Activated T-cell treated with anti-CD3 and anti-CD28 coated beads for 48 hours (primary cell): ENCODE measurements at places on chromosomes 5 and 9.

DNA sequence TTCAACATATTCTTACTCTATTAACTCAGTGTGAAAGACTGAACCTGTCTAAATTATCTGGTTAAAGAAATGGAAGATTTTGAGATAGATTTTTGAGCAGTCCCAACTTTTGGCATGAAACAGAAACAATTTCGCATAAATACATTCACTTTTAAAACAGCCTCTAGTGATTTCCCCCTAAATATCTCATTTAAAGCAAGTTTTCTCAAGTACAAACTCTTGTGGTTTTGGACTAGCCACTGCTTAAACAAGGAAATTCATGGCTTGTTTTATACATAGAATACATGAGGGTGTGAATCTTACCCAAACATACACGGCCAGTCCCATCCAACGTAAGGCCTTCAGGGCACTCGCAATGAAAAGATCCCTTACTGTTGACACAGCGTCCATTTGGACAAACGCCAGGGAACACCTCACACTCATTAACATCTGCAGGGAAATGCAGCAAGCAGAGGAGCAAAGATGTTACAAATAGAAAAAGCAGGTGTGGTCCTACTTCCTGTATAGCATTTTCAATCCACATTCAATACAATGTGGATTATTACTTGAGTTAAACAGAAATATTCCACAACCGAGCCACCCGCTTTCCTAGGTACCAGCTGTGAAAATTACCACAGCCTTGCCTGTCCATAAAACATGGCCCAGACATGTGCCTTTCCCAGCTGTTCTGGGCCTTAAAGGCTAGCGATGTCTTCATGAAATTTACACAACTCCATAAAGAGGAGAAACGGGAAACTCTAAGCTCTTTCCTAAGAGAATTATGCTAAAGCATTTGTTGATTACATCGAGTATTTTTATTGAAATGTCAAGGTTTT lies 188.8 kb downstream of the FBN2 start:
- no peak for DNase-seq

DNA sequence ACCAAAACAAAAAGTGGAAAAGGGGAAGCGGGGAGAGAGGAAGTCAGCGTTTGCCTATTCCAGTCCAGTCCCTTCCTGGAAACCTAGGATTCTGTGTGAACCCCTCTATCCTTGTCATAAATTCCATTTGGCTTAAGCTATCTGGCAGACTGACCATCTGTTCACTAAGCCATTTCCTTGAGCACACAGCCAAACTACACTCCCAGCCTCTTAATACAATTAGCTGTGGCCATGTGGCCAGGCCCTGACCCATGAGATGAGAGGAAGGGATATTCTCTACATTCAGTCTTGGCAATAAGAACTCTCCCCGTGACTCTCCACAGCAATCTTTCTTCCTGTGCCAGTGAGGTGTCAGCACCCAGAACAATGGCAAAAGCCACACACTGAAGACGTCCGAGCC lies 424.8 kb downstream of the TLE1 start:
- no peak for DNase-seq

- no peak for DNase-seq
Observed at GRCh38 chr5:172943283-172943841, 15.9 kb upstream of the RPL26L1 start.

- no peak for DNase-seq
Observed at GRCh38 chr5:130975847-130976246, 189.2 kb downstream of the HINT1 start.

- DNase-seq, result no peak
Observed at GRCh38 chr9:13377171-13377925, 97.9 kb upstream of the MPDZ start.

GRCh38 chr5:15214010-15214409 lies 286.0 kb upstream of the FBXL7 start:
- no peak for DNase-seq

DNA sequence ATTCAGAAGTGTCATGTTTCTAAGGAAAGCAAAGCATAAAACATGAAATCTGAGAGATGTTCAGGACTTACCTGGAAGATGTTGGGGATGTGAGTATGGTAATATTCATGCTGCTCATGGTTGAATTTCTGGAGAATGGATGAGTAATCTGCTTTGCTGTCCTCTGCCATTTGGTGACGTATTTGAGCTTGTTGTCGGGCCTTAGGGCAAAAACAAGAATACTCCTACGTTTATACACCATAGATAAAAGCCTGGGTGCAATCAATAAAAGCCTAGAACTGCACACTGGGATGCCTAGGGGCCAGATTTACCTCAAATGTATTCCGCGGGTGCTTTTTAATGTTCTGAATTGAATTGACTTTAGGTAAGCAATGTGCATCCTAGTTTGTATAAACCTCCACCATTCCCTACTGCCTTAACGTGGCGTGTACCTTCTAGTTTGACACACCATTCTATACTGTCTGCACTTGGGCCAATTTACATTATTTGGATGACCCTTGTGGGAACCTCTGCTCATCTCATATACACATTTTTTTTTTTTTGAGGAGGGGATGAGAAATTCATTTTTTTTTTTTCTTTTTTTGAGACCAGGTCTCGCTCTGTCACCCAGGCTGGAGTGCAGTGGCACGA lies 94.4 kb downstream of the USP20 start:
- no peak for DNase-seq

GRCh38 chr5:134227259-134227658 lies 1.4 kb upstream of the PPP2CA start:
- no peak for DNase-seq

DNA sequence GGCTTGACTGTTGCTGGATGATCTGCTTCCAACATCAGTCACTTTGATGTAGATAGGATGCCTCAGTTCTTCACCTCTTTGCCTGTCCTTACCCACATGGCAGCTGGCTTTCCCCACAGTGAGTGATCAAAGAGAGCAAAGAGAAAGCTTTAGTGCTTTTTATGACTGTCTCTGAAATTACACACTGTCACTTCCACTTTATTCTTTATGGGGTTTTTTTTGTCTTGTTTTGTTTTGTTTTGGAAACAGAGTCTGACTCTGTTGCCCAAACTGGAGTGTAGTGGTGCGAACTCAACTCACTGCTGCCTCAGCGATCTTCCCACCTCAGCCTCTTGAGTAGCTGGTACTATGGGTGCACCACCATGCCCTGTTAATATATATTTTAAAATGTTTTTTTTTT lies 32.4 kb upstream of the C5orf24 start:
- no peak for DNase-seq

- no peak for DNase-seq
Observed at GRCh38 chr5:151692312-151692711, 5.6 kb upstream of the SPARC start.

DNA sequence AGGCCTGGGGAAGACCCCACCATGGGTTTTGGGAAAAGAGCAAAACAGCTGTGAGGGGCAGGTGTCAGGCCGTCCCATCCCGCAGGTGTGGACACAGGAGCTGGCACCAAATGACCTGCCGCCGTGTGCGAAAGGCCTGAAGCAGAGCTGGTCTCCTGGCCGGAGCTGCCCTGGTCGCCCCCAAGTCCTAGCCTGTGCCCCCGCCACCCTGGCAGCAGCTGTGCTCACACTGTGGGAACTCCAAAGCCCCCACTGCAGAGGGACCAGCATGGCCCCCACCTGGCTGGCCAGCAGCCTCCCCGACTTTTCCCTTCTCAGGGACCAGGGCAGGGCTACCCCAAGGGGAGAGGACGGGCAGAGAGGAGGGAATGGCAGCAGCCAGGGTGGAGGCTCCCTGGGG lies 88.4 kb downstream of the KCNT1 start:
- DNase-seq, result no peak

- DNase-seq, result no peak
Observed at GRCh38 chr5:139881143-139881733, 85.6 kb downstream of the PSD2 start.

DNA sequence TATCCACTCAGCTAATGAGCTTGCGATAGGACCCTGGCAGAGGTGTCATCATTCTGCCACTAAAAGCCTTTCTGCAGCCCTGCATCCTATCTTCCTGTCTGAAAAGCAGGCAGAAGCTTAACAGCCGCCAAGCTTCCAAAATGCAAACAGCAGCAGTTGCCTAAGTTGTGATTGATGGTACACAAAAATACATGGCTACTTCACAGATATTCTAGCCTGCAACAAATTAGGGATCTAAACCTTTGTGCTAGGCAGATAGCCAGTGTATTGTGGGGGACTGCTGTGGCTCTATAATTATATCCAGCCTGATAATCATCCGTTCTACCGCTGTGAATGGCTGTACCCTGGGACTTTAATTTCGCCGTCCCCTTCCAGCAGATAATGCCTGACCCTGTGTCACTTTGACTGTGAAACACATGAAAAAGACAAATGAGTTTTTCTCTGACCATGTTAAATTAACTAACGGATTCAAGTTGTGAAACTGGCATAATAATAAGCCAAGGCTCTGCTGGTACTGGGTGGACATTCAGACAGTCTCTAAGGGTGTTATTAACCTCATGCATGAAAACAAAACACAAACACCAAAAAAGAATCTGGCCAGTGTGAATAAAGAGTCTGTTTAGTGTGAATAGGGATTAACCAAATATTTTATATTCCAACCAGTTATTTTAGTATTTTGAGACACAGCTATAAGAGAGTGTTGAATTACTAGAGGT lies 45.9 kb downstream of the SEMA6A start:
- no peak for DNase-seq

GRCh38 chr5:23147625-23148024 lies 294.5 kb upstream of the CDH12 start:
- DNase-seq, result no peak

- no peak for DNase-seq
Observed at GRCh38 chr5:61159070-61159469, 3.2 kb downstream of the SMIM15 start.

- DNase-seq, result no peak
Observed at GRCh38 chr5:56164376-56164775, 68.8 kb downstream of the ANKRD55 start.

GRCh38 chr9:98736226-98736625 lies 27.5 kb upstream of the GABBR2 start:
- no peak for DNase-seq

GRCh38 chr5:135869276-135869675 lies 26.4 kb downstream of the IL9 start:
- no peak for DNase-seq

GRCh38 chr5:178984145-178985072 lies 10.7 kb downstream of the GRM6 start:
- DNase-seq, result no peak

- no peak for DNase-seq
Observed at GRCh38 chr5:168447808-168448207, 38.5 kb upstream of the RARS1 start.
